H9 (cell line): ENCODE measurements at places on chromosomes 2 and 18. TPM values are rescaled to one million over a fixed set of nuclear protein-coding genes. Genes with fewer than 3 reads are reported as not detected.

Gene DYSF
- 4.8 and 5.5 TPM in 2 replicates for total RNA-seq

- H3K4me3 ChIP-seq, result no peak overlapping the region
- H3K27ac ChIP-seq, result no peak overlapping the region
- no peaks in the 10 kb centered on the region for H3K36me3 ChIP-seq
- no peak for DNase-seq
- H3K4me1 ChIP-seq, result peaks cover 4% of the 10 kb centered on the region; the same call in 1 of the 2 replicates
These were observed 6.5 kb downstream of the BIN1 start for GRCh38 chr2:127100251-127101047.

GRCh38 chr2:36808386-36809068, 112.0 kb downstream of the VIT start:
- no peaks in the 10 kb centered on the region for H3K4me1 ChIP-seq
- no peaks in the 10 kb centered on the region for H3K36me3 ChIP-seq
- no peaks in the 10 kb centered on the region for H3K27me3 ChIP-seq
- no peak overlapping the region for H3K4me3 ChIP-seq
- H3K27ac ChIP-seq, result no peak overlapping the region
- DNase-seq, result no peak

DNA sequence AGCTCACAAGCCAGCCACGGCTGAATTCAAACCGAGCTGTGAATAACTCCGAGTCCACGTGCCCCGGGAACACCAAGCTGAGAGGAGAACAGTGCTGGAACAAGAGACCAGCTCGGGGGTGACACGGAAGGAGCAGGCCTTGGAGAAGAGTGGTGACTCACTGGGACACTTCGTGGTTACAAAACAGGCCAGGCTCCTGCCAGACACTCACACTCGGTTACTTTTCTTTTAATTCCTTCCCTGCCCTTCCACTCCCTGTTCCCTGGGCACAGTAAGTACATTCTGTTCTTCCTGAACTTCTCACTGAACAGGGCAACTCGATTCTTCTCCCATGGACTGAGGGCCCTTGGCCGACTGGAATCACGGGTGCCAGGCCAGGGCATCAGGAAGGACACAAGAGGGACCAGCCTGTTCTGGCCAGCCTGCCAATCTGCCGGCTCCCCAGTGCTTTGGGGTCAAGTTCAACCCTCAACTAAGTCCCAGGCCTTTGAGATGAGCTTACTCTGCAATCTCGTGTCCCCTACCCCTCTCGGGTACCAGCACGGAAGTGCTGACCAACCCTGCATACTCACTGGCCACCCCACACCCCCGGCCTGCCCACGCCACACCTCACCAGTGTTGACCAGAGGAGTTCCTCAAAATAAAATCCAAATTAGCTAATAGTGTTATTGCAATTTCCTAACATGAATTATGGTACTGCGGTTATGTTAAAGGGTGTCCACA, 87.5 kb downstream of the TFCP2L1 start:
- no peaks in the 10 kb centered on the region for H3K4me1 ChIP-seq
- no peak for DNase-seq
- H3K27ac ChIP-seq, result no peak overlapping the region
- no peaks in the 10 kb centered on the region for H3K36me3 ChIP-seq

GRCh38 chr18:35172009-35172408, 68.8 kb upstream of the ZNF397 start:
- no peak overlapping the region for H3K27ac ChIP-seq
- no peaks in the 10 kb centered on the region for H3K4me1 ChIP-seq
- no peak for DNase-seq
- H3K27me3 ChIP-seq, result no peaks in the 10 kb centered on the region
- H3K4me3 ChIP-seq, result no peak overlapping the region

- no peaks in the 10 kb centered on the region for H3K27me3 ChIP-seq
- no peak for DNase-seq
- peaks cover 3% of the 10 kb centered on the region; the same call in 1 of the 2 replicates for H3K4me1 ChIP-seq
- no peak overlapping the region for H3K27ac ChIP-seq
- peaks cover 4% of the 10 kb centered on the region; the same call in 1 of the 2 replicates for H3K36me3 ChIP-seq
These were observed 193.6 kb upstream of the FANCL start for GRCh38 chr2:58434692-58435091.
